Glutamatergic neuron (in vitro differentiated cells): ENCODE measurements at places on chromosomes 3 and 15. TPM values are rescaled to one million over a fixed set of nuclear protein-coding genes. Genes with fewer than 3 reads are reported as not detected.

PYDC2 gene
- not detected for total RNA-seq

STX19 gene
- total RNA-seq = not detected

GOLGA8G gene
- not detected for total RNA-seq

PLXNA1 gene
- total RNA-seq = 110 TPM

EMC7 gene
- total RNA-seq = 47.4 TPM

GUCA1C gene
- not detected for total RNA-seq
